ENCODE measurements at places on chromosomes 12 and 14.
A peak's percentile ranks its signal among the peaks of the same experiment; 100 is the strongest.

GRCh38 chr12:22797701-22798100 lies 172.7 kb downstream of the ETNK1 start:
- DNase-seq: no peak

DNA sequence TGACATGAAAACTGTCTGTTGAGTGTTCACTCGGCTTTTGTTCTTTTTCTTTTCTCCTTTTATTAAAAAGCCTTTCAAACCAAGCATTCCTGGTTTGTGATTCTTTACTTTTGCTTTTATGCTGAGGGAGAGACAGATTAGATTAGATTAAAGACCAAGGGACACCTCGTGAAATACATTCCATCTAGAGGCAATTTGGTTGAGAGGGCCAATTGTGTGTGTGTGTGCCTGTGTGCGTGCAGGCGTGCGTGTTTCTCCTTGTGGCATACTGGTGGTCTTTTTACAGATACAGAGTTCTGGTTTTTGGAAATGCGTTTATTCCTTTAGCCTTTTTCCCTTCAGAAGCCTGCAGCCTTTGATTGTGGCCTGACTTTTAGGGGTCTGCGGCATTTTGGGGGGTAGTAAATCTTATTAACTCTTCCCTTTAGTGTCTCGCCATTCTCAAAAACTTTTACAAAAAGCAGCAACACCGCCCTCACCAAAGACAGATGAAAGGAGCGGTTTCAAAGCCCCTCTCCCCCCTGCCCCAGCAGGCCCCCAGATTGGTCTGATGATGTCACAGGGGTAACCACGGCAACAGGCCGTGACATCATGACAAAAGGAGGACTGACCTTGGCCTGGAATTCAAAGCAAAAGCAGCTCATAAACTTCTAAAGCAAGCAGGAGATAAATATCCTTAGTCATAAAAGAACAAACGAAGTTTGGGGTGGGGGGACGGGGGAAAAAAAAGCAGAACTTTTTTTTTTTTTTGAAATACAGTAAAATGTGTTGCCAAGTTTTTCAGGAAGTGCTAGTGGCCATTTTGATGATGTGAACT lies 84.1 kb upstream of the TBX3 start:
- DNase-seq: peak; percentile 66

- DNase-seq: no peak
Observed at GRCh38 chr12:50964432-50964831, 12.1 kb downstream of the HIGD1C start.

DNA sequence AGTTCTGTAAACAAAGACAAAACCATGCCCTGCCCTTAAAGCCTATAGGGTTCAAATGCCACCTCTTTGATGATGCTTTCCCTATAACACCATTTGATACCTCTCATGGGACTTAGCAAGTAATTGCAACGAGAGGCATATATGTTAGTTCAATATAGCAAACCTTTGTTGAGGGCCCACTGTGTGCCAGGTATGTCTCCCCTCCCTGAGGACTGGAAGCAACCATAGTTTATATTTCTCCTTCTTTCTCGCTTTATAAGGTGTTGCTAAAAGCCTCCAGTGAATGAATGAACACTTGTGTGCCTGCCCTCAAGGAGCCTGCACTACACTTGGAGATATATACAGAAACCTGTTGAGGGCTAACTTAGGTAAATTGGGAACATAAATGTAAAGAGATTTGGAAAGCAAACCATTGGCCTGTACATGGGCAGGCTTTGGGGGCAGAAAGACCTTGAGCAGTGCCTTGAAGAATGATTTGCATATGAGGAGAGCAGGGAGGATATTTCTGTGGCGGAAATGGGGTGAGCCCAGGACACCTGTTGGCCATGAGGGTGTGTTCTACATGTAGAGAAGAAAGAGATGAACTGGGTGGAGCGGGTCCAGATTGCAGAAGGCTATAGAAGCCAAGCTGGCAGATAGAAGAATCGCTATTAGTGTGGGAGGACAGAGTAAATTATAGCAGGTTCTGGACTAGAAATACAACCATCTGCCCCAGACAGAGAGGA lies 1.8 kb upstream of the CKAP4 start:
- no peak for DNase-seq

GRCh38 chr12:53170215-53170614 lies 10.3 kb upstream of the ZNF740 start:
- DNase-seq: peak; percentile 44

GRCh38 chr14:100580316-100581227 lies 6.6 kb downstream of the BEGAIN start:
- no peak for DNase-seq

DNA sequence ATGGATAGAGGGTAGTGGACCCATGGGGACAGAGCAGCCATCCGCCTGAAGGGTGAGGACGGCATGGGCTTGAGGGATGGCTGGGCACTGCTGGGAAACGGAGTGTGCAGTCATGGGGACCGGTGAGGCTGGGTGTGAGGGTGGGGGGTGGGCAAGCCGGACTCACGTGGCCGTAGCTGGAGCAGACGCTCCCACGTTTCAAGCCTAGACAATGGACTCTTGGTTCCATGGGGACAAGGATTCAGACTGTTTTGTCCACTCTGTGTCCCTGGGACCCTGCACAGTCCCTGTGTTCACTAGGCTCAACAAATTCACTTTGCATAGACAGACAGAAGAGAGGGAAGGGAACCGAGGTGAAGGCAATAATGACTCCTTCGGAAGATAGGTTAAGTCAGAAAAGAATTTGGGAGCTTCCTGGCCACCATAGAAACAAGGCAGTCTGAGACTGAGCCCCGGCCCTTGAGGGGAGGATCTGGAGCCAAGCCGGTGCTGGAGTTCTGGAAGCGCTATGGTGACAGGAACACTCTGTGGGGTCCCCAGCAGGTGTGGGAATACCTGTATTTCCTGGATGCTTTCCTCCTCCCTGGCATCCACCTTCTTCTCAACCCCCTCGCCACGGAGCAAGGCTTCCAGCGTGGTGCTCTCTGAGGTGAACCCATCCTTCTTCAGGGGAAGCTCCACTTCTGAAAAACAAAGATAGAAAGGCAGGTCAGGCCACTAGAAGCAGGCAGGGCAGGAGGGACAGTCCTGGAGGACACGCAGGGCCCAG lies 162.5 kb downstream of the DPF3 start:
- DNase-seq: no peak

DNA sequence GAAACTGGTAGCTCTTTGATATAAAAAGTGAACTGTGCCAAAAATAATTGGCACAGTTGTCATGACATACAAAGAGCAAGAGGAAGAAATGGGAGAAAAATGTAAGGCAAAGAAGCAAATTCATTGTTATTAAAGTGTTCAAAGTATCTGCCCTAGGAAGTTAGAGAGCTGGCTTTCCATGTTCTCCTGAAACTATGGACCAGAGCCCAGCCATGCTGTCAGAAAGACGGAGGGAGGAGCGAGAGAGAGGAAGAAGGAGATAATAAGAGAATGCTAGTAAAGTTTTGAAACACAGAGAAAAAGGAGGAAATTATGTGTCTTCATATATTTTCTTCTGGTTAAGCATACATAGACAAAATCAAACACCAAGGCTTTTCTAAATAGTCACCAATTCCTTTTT lies 78.1 kb upstream of the PELI2 start:
- no peak for DNase-seq

GRCh38 chr14:65160091-65160490 lies 57.8 kb upstream of the MAX start:
- DNase-seq: no peak

DNA sequence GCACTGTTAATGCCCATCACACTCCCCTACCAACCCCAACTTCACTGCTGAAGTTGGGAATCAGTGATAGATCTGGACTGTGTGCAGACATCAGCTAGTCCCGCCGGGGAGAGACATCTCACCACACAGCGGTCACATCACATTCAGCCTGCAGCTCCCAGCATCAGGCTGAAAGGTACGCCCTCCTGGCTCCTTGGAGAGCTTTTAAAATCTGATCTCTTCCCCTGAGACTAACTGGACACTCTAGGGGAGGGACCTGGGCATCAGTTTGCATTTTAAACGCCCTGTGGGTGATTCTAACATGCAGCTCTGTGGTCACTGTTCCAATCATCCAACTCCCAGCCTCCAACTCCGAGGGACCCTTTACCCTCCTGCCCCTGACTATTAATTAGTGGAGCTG lies 58.4 kb downstream of the CCDC85C start:
- DNase-seq: no peak

GRCh38 chr12:46071335-46071734 lies 81.0 kb upstream of the SCAF11 start:
- no peak for DNase-seq

DNA sequence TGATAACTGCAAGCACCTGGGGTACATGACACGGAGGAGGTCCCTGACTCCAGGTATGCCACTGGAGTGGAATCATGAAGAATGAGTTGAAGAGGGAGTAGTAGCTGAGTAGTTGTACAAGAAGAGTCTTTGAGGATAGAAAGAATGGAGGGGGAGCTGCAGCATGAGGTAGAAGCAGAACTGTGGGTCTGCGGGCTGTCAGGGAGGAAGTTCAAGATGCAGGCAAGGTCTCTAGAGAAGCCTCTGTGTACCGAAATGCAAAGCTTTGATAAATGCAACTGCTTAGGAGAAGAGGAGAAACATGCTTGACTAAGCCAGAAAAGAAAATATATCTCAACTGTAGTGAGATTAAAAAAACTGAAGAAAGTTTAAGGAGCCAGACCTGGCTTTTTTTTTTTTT lies 91.5 kb downstream of the CPNE8 start:
- no peak for DNase-seq

- no peak for DNase-seq
Observed at GRCh38 chr12:52305921-52306705, 14.8 kb upstream of the KRT81 start.

DNA sequence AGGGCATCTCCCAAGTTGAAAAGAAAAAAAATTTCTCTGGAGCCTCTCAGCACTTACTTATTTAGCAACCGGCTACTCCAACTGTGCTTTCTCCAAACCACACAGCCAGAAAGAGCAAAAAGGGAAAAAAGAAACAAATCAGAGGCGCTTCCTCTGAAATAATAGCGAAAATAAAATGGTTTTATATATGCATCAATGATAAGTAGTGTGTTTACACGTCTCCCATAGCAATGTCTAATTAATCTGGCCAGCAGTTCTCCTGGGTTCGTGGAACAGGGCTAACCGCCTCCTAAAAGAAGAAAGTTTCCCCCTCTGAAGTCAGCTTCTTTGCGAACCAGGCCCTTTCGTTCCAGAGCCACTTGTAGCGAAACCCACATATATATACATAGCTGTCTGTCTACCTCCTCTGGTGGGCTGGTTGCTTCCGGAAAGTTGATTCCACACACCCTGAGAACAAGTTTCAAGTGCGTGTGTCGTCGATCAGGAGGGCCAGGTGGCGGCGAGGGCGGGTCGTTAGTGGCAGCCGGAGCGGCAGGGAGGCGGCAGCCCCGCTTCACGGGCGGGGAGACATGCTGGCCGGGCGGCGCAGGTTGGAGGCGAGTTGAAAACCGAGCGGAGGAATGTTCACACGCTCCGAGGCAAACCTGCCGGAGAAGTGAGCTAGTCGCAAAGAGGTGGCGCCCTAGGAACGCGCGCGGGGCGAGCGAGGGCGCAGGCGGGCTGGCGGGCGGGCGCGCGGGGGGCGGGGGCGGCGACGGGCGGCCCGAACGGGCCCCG lies 2.7 kb downstream of the PTHLH start:
- DNase-seq: peak; percentile 83

DNA sequence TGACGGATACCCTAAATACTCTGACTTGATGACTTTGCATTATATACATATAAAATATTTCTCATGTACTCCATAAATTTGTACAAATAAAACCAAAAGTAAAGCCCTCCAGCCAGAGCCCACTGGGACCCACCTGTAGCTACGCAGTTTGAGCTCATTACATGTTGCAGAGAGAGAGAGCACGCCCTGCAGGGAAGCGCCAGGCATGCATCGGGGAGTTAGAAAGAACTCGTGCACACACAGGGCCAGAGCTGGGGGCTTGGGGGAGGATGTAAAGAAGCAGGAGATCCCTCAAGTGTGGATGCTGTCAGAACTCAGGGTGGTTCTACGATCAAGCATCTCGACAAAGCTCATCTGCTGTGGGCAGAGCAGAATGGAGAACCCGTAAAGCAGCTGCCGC lies 178.5 kb upstream of the RTL1 start:
- DNase-seq: peak; percentile 4

GRCh38 chr12:128069359-128069997 lies 197.5 kb upstream of the TMEM132C start:
- DNase-seq: peak; percentile 13

GRCh38 chr12:117380083-117380482 lies 18.7 kb upstream of the NOS1 start:
- no peak for DNase-seq

- no peak for DNase-seq
Observed at GRCh38 chr14:21231020-21231652, 38.1 kb downstream of the HNRNPC start.

DNA sequence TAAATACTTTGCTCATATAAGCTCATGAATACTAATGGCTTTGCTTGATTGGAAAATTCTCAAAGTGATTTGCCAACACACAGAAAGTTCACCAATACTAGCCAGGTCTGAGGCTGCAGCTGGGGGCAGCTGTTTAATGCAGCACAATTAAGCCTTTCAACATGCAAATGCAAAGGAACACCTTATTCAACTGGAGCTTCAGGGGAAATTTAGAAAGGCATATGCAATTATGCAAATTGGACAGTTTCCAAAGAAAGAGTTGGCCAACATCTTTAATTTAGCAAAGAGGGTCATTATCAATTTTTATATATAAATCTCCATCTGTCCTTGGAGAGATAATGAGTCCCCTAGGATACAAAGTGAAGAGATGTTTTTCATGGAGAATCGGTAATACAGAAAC lies 40.2 kb upstream of the OTOGL start:
- no peak for DNase-seq

- DNase-seq: no peak
Observed at GRCh38 chr12:39605501-39605900, 14.1 kb downstream of the ABCD2 start.

DNA sequence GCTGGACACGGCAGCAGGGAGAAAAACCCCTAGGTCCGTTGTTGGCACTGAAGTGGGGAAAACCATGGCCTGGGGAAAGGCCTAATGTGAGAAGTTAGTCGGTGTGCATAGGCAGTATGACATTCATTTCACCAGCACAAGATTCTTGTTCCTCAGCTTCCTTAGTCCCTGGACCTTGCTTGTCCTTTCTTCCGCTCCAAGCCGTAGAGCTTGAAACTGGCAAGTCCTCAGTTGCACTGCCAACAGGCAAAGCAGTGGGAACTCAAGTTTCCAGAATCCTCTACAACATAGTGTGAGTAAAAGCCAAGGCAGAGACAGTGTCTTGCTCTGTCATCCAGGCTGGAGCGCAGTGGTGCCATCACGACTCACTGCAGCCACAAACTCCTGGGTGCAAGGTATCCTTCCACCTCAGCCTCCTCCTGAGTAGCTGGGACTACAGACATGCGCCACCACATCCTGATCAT lies 138.5 kb upstream of the AMIGO2 start:
- no peak for DNase-seq

GRCh38 chr14:70602254-70602653 lies 1.8 kb upstream of the MED6 start:
- no peak for DNase-seq

DNA sequence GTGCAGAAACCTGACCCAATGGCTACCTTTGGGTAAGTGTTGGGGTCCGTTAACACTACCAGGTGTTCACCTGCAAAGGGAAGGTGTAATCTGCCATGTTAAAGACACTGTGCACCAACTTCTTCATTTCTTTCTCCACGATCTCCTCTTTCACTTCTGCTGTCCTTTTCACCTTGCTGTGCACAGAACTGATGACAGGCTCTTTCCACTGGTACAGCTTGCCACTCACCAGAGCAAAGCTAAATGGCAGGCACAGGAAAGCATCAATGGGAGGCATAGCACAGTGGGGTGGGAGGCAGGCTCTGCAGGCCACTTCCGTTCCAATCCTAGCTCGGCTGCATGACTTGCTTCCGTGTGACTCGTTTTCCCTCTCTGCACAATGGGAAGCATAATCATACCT lies 2.6 kb upstream of the C12orf76 start:
- DNase-seq: no peak

Data from kidney (tissue), 22 donors.